ENCODE measurements at places on chromosomes 11 and 22.

DNA sequence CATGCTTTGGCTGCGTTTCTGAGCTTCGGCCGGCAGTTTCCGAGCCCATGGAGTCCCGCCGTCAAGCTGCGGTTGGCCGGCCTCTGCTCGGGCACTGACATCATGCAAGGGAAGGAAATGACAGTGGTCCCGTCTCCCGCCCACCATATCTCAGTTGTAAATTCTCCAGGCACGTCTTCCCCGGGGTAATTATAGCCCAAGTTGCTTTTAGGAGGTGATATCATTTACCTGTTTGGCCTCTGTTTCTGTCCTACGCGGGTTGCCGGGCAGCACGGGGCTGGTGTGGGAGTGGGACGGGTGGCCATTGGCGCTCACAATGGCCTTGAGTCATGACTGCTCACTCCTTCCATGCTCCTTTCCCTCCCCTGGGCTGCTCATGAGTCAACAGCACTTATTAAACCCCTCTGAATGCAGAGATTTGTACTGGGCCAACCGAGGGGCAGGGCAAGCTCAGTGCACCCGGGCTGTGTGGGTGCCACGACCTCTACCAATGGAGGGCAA, 4.2 kb upstream of the ANO1 start:
- no peak for DNase-seq

DNA sequence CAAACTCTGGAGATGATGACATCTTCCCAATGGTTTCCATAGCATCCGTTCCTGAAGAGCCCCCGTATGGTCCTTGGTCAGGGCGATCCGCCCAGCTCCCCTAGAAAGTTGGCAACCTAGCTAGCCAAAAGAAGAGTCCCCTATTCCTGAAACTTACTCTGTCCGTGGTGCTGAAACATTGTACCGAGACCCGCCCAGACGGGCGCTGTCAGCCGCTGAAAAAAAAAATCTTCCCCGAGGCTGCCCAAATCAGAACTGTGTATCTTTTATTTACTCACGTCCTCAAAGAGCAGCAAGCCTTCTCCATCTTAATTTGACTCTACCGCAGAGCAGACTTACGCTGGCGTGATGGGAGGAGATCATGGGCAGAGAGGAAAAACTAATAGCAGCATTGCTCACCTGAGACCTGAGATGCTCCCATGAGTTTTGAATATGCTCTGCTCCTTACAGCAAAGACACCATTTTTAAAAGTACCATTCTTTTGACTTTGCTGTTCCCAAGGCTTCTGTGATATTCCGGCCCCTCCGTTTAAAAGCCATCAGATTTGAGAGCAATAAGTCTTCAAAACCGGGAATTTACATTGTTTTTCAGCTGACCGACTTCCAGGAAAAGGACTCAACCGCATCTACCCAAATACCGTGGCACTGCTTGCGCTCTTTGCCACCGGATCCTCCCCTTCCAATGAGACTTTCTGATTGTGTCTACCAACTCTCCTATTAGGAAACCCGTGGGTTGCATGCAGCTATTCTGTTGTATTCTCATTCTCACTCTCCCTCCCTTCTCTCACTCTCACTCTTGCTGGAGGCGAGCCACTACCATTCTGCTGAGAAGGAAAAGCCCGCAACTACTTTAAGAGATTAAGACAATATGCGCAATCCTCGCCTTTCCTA, at the start of gene SLC17A6:
TSS of gene SLC17A6 (plus strand) at position 786 of the 890 bp plus-strand sequence. CDS start 153 bp downstream, outside the sequence.
- no peak for DNase-seq

DNA sequence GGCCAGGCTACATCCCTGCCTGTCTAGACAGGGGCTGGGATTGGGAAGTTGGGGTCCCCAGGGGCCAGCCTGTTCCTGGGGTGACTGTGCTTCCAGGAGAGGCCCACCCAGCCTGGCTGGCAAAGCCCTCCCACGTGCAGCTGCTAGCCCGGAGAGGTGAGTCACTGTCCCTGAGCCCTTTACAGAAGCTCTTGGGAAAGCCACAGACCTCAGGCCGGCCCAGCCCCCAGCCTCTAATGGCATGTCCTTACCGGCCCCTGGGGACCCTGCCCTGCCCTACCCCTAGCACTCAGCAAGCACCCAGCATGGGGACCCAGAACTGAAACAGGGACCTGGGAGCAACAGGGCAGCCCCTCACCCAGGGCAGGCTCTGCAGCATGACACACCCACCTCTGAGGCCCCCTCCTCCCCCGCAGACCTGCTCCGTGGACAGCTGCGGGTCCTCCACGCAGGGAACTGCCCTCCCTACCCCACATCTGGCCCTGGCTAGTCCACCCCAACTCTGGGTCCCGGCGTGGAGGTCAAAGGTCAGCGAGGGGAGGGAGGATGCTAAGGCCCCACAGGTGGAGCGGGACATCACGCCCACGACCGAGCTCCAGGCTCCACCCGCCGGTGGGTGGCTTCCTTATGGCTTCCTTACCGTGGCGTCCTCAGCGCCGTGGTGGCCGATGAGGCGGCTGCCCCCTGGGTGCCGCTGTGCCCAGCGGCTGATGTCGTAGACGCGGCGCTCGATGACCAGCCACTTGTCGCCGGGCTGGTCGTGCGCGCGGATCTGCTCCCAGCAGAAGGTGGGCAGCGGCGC, 615 bp downstream of the FADS3 start:
- DNase-seq = no peak

DNA sequence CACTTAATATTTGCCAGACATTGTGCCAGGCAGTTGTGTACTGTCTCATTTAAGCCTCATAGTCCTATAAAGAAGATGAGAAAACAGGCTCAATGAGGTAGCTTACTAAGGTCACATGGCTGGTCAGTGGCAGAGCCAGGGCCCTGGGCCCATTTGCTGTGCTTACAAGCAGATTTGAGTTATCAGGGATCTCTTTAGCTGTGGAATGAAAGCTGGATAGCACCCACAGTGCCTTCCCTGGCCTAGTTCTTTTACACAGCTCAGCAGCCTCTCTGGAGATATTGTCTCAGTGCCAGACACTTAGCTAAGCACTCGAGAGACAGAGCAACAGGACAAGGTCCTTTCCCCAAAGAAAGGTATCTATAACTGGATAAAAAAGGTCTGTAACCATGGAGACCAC, 6.1 kb downstream of the TMEM86A start:
- DNase-seq = no peak

- DNase-seq = no peak
Observed at GRCh38 chr11:87006035-87006434, 31.7 kb upstream of the TMEM135 start.

DNA sequence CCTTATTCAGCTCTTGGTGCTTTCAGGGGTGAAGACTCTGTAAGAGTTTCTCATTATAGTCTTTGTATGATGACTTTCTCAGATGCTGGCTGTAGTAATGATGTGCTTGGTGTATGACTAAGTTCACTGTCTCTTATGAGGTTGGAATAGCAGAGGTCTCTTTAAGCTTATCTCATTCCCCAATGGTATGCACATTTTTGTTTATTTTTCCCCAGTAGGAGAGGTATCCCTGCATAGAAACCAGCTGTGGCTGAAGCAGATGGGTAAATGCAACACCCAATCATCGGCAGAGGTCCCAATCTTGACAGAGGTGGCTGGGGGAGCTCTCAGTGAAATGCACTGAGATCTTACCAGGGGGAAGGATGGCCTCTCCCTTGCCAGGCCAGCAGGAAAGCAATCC, 34.6 kb downstream of the BBOX1 start:
- no peak for DNase-seq

GRCh38 chr11:134230339-134230738, 5.9 kb downstream of the VPS26B start:
- no peak for DNase-seq

DNA sequence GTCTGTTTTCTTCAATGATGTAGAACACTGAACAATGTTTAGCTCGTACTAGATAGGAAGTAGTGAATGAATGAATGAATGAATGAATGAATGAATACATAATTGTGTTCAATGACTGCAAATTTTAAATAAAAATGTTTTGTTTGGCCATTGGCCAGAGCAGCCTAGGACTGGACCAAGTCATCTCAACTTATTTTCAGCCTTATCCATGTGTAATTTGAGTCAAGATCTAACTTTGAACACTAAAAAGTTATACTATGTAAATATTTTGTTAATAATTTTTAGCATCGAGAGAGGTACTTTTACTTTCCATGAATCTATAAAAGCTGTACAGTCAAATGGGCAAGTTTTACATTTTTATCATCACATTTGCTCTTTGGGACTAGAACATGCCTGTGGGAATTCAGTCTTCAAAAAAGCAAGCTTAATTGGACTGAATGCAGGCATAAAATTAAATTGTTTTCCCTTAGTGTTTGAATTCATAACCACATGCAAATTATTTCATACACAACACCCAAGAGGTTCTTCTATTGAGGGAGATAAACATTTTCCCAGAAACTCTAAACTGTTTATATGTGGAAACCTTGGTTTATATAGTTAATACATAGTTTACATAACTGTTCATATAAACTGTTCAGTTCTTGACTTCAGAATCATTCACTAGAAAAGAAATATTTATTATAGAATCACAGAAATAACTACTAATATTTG, 222.1 kb upstream of the ANO3 start:
- no peak for DNase-seq

DNA sequence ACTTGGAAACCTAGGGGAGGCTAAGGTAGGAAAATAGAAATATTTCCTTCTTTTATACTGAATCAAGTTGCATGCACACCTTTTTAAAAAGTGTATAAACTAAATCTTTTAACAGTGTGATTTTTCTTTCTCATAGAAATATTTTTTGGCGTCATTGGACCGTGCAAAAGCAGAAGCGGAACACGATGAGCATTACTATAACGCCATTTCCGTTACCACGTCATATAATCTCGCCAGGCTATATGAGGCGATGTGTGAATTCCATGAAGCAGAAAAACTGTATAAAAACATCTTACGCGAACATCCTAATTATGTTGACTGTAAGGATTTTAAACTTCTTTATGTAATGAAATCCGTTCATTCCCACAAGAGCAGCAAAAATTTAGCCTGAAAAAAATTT, 13.4 kb downstream of the CTR9 start:
- DNase-seq = no peak

Data from stimulated activated CD4-positive, alpha-beta T cell treated with anti-CD3 and anti-CD28 coated beads, TNF-alpha, amount 100 ng/mL, for 48 hours (primary cell).